ENCODE measurements at places on chromosomes 3 and 15.

GRCh38 chr3:14505803-14506500, 34.2 kb downstream of the GRIP2 start:
- DNase-seq = no peak

- no peak for DNase-seq
These were observed 160.5 kb upstream of the ADAMTS9 start for GRCh38 chr3:64848127-64848800.

GRCh38 chr3:105166893-105167292, 199.8 kb upstream of the ALCAM start:
- no peak for DNase-seq

DNA sequence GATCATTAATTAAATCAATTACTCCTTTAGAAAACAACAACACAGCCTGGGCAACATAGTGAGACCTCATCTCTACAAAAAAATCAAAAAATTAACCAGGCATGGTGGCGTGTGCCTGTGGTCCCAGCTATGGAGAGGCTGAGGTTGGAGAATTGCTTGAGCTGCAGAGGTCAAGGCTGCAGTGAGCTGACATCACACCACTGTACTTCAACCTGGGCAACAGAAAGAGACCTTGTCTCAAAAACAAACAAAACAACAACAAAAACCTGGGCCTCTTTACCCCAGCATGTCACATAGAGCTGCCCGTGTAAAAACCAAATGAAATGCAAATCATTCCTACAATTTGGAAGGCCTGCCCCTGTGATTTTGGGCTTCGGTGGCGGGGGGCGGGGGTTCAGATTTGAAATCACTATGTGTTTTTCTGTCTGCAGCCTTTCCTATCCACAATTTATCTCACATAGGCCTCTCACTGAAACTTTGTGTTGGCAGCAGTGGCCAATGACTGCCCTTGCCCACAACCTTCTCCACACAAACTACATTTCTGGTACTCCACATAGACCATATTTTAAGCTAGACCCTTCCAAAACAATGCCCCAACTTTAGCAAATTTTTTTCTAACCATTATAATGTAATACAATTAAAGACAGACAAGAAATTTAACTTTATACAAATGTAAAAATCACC, 6.5 kb downstream of the ADAM10 start:
- no peak for DNase-seq

DNA sequence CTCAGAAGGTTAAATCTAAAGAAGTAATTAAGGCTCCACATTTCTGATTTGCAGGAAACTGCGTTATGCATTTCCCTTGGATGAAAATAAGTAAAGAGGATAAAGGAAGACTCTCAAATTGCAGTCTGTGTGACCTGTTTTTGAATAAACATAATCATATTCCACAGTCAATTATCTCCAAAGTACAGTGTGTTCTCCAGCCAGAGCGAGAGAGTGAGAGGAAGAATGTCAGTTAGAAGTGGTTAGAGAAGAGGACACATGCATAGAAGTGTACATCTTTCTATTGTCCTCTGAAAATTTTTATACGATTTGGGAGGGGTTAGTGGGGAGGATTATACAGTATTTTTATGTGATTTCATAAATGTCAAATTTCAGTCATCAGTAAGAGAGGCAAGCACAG, 487.1 kb downstream of the LPP start:
- DNase-seq = no peak

GRCh38 chr3:54970895-54971294, 43.0 kb upstream of the LRTM1 start:
- no peak for DNase-seq

GRCh38 chr15:63065262-63066221, 23.0 kb downstream of the TPM1 start:
- DNase-seq = no peak

- no peak for DNase-seq
These were observed 52.2 kb downstream of the SEMA5B start for GRCh38 chr3:122975163-122975923.
